ENCODE measurements at places on chromosomes 16 and 17.
A peak's percentile ranks its signal among the peaks of the same experiment; 100 is the strongest.

DNA sequence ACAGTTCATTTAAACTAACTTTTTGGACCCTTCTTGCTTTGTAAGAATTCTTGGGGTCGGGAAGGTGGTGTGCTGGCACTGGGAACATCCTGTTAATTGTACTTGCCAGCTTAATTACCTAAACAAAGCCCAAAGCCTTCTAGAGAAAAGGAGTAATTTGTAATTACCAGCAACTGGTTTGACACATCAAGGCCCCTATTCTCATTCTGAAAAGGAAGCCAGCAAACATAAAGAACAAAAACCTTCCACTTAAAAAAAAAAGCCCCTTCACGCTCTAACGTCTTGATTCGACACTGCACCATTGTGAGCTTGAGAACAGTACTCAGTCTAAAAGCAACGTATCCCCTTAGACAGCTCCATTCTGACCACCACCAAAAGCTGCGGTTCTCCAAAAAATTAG, 74.7 kb upstream of the RPH3AL start:
- no peak for DNase-seq

- DNase-seq, result no peak
Measured at GRCh38 chr16:87840271-87840978, 28.9 kb downstream of the SLC7A5 start.

DNA sequence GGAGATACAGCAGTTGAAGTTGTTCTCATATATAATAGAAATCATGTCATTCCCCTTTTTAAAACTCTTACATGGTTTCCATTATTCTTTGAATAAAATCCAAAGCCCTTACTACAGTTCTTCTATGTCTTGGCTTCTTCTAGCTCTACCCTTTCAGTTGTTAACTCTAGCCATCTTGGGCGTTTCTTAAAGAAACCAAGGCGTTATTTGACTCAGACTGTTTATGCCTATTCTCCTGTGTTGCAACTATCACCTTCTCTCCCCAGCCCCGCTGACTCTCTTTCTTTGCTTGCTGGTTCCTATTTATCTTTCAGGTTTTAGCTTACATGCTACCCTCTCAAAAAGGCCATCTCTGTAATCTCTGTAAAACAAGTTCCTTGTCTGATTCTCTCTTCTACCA, 32.7 kb downstream of the NFATC3 start:
- DNase-seq, result no peak

GRCh38 chr17:181245-182049, at the start of gene DOC2B:
TSS of gene DOC2B (minus strand) at chr17:181650. CDS start at chr17:181479, 171 bp downstream.
- DNase-seq, result peak; percentile 74

Measured in heart left ventricle (tissue), 16 donors.